Myocyte (in vitro differentiated cells): ENCODE measurements at places on chromosomes 12 and 14. TPM values are rescaled to one million over a fixed set of nuclear protein-coding genes. Genes with fewer than 3 reads are reported as not detected.

- DNase-seq = no peak
These were observed 21.9 kb downstream of the CNOT2 start for GRCh38 chr12:70265132-70265531.

GRCh38 chr14:101620031-101620788 lies 58.9 kb downstream of the DIO3 start:
- no peak for DNase-seq

- DNase-seq = peak; percentile 38
These were observed 8.1 kb upstream of the TMED10 start for GRCh38 chr14:75184492-75184891.

DNA sequence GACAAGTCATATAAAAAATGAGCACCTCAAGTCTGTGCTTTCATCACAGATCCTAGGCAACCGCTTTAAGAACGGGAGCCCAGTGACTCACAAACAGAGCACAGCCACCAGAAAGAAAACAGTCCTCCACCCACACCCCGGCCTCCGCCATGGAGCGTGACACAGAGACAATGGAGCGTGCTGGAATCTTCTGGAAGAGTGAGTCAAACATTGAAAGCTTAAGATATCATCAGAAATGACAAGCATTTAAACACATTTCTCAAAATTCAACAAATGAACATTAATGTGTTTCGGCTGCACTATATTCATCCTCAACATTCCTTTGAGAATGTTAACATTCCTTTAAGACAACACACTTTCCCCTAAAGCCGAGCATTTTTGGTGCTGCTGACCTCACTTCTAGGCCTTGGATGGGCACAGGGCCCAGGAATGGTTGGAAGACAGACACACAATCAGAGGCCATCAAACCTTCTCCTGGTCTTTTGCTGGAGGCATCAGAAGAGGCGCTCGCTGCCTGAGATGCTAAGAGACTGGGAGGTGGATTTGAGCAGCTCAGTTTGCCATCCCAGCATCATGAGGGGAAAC lies 23.6 kb upstream of the TMEM132D start:
- DNase-seq = no peak

Gene FGF6
- total RNA-seq = not detected in 2 replicates

Gene ACOT6
- not detected in 2 replicates for total RNA-seq
